ENCODE measurements at places on chromosomes 11 and 22.

DNA sequence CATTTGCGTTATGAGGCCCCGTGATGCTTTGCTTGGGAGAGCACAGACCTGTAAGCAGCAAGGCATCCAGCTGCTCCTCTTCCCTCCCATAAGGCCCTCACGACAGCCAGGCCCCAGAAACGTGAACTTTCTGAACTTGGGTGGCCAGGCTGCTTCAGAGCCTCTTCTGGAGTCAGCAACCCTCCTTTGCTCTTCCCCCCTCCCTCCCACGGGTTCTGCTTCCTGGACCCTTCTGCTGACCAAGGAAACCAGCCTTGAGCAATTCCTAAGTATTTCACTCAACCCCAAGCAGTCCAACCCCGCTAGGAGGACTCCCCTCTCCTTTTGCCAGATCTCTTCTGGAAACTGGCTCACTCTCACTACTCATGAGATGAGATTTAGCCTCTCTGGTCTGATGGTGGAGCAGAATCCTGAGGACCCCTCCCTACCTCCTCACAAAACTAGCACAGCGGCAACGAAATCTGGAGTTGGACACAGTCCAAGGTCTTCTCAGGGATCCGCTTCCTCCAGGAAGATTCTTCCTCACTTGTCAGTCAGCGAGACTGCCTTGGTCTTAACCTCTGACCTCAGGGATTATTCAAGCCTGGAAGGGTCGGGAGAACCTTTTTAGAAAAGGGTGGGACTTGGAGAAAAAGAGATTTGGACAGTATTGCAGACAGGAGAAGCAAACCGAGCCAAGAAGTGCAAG is 86.2 kb downstream of the UBASH3B start:
- DNase-seq = no peak

DNA sequence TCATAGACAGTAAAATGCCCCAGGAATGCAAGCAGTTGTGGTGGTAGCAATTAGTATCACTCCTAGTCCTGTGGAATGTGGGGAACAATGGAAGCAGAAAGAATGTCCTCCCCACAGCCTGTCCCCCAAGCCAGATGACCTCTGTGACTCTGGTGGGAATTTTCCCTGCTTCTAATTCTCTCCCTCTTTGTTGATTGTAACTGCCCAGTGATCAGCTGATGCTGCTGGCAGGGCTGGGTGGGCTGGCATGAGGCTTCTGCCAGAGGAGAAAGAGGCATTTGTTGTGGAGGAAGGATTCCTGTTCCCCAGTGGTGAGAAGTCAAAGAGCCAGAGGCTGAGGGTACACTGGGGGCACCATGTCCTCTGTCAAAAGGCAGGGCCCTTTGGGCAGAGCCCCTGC is 116.7 kb upstream of the NCAM1 start:
- no peak for DNase-seq

GRCh38 chr22:27397954-27398342 is 403.6 kb downstream of the MN1 start:
- no peak for DNase-seq

DNA sequence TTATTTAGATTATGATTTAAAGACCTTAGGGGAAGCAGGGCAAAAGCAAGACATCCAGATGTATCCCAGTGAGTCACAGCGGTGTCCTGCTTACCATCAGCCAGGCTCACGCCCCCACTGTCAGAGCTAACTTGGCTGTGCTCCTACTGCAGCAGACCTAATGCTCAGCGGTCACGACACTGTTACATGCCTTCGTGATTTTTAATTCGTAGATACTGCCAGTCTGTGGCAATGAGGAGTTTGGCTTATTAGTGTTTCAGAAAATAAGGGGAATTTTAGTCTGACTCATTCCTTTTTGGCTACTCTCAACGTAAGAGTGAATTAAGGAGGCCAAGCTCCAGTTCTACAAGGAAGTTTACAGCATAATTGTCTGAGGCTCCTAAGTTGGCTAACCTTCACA is 22.7 kb downstream of the EFCAB6 start:
- no peak for DNase-seq

GRCh38 chr11:73228268-73229134 is 10.4 kb downstream of the P2RY2 start:
- DNase-seq = no peak

GRCh38 chr11:833849-834311 is 1.1 kb downstream of the CD151 start:
- no peak for DNase-seq

GRCh38 chr11:19705936-19706335 is 6.7 kb upstream of the NAV2 start:
- no peak for DNase-seq

DNA sequence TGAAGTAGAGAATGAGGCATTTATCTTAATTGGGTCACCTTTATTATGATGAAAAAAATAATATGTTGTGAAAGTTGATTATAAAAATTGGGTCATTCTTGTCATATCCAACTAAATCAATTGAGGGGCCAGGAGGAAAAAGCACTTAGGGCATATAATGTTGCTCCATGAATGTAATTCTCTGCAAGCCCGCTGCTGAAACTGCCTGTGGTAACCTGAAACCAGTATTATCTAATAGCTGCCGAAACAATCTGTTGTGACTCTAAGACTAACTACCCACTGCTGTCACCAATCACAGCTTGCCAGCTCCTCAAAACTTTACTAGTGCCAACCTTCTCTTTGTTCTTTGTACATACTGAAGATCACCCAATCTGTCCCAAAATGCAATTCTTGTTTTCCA is 115.8 kb downstream of the ATG16L2 start:
- DNase-seq = no peak

DNA sequence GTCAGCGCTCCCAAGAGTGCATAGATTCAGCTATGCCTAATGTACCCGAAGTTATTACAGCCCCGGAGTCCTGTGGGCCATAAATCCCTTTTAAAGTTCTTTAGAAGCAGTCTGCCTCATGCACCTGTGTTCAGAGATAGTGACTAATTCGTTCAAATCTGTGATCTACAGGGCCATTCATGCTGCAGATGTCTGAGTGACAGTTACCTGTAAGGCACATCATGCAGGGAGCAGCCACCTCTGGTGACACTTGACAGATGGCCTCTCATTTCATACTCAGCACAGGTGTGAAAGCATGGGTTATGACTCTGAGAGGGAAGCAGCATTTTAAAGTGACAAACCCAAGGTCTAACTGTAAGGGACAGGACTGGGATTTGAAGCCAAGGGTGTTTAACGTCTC is 2.4 kb upstream of the E2F8 start:
- no peak for DNase-seq

GRCh38 chr11:46736615-46737014 is 17.6 kb downstream of the F2 start:
- no peak for DNase-seq

- no peak for DNase-seq
Measured at GRCh38 chr11:17233101-17233500, 25.3 kb upstream of the PIK3C2A start.

DNA sequence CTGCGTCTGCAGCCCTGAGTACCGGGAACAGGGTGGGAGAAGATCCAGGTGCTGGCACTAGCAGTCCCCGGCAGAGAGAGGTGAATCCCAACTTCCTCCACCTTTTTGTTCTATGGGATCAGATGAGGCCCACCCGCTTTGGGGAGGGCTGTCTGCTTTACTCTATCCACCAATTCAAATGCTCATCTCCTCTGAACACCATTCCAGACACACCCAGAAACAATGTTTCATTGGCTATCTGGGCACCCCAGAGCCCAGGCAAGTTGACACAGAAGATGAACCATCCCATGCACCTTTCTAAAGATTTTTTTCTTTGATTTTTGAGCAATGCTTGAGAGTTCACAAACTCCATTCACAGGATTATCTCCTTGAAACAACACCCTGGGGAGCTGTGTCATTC is 78.0 kb downstream of the PARVB start:
- no peak for DNase-seq

DNA sequence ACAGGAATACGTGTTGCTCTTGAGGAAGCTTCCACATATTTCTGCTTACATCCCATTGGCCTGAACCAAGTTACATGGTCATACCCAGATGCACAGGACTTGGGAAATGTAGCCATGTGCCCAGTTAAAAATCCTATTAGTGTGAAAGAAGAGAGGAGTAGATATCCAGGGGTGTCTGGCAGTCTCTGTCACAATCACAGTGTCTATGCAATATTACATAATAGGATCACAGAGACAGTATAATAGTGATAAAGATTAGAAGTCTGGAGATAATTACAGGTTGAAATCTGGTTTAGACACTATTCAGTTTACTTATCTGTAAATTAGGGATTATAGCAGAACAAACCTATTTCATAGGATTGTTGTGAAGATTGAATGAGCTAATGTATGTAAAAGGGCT is 62.6 kb upstream of the SLC6A5 start:
- DNase-seq = no peak

GRCh38 chr11:47378836-47379170 is 456 bp upstream of the SPI1 start:
- no peak for DNase-seq

GRCh38 chr11:114311946-114312345 is 15.7 kb downstream of the NNMT start:
- DNase-seq = no peak

- DNase-seq = peak; percentile 73
Measured at GRCh38 chr11:3056296-3057068, 741 bp downstream of the CARS1 start.

- DNase-seq = no peak
Measured at GRCh38 chr22:44111562-44112155, 69.1 kb upstream of the PARVG start.

DNA sequence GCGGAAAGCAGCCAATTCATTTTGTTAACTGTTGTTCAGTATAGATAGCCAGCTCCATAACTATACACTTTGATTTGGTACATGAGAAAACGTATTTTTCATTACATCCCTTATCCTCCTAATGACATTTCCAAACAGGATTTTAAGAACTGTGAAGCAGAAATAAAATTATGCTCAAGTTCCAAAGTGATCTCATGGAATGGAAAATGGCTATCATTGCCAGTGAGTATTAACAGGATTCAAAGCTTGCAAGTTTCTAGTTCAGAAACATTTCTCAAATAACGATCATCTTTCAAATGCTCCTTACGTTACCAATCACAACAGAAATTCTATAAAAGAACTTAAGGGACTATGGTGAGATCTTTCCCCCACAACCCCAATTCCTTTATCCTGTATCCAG is 53.7 kb downstream of the CADM1 start:
- no peak for DNase-seq

DNA sequence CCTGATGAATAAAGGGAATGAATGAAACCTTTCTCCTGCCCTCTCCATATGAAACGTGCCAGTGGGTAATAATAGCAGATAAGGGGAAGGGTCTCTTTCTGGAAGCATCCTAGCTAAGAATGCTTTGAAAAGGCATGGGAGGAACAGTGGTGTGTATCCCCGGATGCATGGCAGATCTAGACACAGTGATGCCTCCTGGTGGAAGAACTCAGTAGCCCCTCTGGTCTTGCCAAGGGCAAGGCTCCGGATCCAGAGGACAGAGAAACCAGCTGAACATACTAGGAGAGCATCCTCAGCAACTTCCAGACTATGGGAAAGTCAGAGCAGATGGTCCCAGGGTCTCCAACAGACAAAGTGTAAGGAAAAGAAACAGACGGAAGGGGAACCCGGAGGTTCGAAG is 6.4 kb downstream of the BAIAP2L2 start:
- no peak for DNase-seq

- no peak for DNase-seq
Measured at GRCh38 chr22:19232623-19233022, 54.1 kb upstream of the SLC25A1 start.

DNA sequence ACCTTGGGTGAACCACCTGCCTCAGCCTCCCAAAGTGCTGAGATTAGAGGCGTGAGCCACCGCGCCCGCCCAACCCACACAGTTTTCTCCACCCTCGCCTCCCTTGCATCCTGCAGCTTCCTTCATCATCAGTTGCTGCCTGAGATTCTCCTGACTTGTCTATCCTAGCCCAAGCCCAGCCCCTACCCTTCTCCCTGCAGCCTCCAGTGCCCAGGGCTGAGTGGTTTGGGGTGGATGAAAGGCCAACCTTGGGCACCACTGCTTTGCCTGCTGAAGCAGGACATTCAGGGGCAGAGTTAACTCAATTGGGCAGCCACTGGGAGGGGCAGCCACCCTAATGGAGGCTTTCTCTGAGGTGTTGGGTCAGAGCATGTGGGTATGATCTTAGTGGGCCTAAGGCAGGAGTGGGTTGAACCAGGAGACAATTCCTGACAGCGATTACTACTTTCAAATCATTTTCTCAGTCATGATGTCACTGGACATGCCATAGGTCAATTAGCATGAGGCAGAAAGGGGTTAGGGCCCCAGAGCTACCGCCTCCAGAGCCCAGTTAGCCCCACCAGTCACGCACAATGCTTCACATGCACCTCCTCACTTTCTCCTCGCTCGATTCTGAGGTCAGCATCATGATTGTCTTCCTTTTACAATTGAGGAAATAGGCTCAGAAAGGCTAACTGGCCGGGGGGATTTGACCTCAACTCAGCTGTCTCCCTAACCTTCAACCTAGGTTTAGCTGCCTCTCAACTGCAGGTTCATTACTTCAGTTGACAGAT is 1.0 kb upstream of the FKBP2 start:
- DNase-seq = no peak

DNA sequence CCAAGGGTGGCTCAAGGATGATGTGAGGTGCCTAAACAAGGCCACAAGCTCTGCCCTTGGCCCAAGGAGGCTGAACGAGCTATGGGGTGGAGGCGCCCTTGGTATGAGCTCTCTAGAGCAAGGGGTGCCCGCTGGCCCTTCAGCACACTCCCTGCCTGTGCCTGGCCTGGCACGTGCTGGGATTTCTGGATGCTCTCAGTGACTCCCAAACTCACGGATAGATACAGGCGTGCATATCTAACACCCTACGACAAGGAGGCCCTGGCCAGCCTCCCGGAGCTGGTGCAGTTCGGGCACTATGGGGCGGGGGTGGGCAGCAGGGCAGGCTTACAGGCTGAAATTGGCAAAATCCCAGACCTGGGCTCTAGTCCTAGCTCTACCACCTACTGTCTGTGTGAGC is 30.6 kb downstream of the SCUBE1 start:
- DNase-seq = no peak

- DNase-seq = no peak
Measured at GRCh38 chr22:49150801-49151221, 676.9 kb downstream of the BRD1 start.

DNA sequence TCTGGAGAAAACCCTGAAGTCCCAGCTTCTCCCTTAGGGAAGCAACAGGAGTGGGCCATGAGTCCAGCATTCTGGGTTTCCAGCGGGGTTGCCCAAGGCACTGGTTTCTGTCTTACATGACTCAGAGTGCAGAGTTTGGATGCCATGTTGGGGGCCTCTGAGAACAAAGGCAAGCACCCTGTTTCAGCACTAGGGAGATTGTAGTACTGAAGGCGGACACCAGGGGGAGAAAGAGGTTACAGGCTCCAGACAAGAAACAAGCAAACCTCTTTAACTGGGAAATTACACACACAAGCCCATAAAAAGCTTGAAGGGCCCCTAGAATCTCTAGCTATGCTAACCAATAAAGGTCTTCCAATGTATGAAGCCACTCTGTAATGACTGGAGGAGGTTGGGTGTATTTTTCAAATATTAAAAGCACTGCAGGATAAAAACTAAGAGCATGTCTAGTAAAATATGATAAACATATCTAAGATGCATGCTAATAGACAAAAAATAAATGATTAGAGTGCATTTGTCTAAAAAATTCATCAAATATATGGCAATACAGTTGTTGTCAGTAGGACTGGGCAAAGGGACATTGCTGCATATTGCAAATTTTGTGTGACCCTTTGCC is 7.1 kb downstream of the MS4A6E start:
- peak; percentile 82 for DNase-seq

Data from activated CD8-positive, alpha-beta memory T cell treated with anti-CD3 and anti-CD28 coated beads for 24 hours (primary cell).